ENCODE measurements at places on chromosomes 6 and 20.

- DNase-seq: no peak
These were observed 38.4 kb downstream of the THBS2 start for GRCh38 chr6:169215201-169215681.

GRCh38 chr6:49892280-49892679 is 25.9 kb upstream of the CRISP1 start:
- DNase-seq: no peak

DNA sequence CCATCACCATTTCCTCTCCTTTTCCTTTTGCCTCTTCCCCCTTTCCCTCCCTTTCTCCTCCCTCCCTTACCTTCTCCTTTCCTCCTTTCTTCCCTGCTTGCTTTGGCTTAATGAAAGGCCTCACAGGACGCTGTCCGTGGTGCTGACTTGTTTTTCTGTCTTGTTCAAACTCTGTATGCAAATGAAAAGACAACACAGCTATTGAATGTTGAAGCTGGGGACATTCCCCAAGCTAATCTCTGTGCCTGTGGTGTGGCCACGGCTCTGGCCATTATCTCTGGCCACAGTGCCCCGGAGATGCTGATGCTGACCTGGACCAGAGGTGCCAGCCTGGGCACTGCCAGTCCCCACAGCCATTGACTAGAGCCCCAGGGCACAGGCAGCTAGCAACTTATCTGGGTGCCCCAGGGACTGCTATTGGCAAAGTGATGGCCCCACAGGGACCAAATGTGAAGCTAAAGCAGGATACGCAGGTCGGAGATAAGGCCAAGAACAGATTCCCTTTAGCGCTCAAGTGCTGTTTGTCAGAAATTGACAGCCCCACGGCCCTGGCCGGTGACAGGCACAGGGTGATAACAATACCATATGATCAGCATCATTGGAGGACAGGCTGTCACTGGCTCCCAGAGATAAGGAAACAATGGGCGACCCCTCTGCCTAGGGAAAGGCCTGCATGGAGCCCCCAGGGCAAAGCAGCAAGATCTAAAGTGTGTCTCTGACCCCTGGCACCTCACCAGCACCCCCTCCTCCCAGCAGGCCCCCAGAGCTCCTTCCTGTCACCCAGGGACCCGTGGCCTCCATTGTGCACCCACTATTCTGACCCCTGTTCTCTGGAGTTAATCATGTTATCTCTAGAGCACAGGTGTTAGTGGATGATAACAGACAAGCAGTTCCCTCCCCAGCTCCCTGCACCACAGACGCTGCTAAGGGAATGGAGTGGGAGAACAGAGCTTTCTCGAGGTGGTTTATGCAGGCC is 31.6 kb upstream of the SLC32A1 start:
- no peak for DNase-seq

- no peak for DNase-seq
These were observed 242.5 kb downstream of the LRFN2 start for GRCh38 chr6:40344566-40345167.

DNA sequence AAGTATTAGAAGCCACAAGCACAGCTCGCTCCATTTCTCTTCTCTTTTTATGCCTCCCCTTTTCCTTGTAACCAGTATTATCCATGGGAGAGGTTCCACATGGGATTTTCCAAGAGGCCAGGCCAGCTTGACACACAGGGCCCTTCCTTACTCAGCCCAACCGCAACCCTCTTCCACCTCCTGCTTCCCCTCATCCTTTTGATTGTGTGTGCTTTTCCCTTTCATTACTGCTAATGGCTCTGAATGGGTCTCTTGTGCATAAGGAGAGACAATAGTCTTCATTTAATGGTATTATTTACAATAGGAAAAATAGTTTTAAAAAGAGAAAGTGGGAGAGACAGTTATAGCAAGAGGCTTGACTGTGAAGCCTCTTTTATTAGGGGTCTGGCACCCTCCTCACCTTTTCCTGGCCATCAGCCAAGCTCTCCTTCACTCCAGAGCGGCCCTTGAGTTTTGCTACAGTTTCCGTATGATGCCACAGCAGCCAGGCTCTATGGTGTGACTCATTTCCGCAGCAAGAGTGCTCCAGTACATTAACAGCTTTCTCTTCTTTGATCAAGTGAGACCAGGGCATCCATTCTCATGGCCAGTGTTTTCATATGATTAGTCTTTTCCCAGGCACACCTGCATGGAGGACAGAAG is 579.5 kb downstream of the TFAP2B start:
- DNase-seq: no peak

DNA sequence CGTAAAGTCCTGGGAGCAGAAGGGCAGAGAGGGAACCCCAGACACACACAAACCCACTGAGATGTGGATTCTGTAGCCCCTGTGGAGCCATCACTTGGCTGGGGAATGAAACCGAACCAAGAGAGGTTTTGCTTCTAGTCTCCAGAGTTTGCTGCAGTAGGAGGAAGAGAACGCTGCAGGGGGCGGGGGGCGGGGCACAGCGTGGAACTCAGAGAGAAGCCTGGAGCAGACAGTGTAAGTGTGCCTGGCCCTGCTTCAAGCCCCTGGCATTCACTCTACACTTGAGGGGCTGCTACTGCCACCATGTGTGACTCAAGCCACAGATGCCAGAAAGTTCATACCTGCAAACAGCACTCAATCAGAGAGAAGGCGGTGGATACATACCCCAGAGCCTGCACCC is 18.9 kb downstream of the GABRR1 start:
- no peak for DNase-seq

DNA sequence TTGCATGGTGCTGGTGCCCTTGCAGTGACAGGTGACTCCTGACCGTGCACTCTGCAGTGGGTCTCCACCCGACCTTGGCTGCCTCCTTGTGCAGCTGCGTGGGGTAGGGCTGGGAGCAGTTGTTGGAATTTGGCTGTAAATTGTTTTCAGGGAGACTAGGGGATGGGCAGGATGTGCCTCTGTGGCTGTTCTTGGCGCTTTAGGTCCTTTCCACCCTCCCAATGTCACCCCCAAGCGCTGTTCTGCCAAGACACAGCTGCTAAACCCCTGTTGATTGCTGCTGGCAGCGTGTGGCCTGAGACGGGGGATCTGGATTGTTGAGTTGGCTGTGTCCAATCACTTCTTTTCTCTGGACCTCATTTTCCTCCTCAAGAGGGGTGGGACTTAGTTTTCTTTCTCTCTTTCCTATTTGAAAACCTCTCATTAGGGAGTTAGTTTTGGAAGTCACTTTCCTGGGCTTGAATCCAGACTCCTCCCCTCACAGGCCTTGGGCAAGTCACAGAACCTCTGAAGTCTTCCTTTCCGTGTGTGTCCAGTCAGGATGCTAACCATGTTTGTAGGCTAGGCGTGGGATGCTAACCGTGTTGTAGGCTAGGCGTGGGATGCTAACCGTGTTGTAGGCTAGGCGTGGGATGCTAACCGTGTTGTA is 8.5 kb downstream of the IGF2R start:
- DNase-seq: no peak

DNA sequence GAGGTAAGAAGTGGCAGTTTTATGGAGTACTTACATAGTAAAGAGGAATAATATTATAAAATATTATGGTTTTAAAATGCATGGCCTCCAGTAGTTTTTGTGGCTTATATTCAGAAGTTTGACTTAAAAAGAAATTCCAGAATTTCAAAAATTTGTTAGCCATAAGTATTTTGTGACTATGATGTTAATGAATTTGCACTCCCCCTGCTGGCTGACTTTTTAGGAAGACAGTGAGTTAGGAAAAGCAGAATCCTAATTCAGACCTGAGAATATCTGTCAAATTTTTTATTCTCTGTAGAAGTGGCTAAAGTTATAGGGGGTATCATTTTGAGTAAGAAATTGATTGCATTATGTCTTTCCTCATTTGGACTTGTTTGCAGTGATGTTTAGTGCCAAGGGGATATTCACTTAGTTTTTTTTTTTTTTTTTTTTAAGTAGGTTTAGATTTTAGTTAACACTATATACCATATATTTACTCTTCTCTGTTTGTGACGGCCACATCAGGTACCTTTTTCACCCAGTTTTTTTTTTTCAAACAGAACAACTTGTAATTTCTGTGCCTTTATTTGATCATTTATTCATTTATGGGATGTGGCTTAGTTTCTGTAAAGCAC is 40.8 kb downstream of the ZFAND3 start:
- no peak for DNase-seq

DNA sequence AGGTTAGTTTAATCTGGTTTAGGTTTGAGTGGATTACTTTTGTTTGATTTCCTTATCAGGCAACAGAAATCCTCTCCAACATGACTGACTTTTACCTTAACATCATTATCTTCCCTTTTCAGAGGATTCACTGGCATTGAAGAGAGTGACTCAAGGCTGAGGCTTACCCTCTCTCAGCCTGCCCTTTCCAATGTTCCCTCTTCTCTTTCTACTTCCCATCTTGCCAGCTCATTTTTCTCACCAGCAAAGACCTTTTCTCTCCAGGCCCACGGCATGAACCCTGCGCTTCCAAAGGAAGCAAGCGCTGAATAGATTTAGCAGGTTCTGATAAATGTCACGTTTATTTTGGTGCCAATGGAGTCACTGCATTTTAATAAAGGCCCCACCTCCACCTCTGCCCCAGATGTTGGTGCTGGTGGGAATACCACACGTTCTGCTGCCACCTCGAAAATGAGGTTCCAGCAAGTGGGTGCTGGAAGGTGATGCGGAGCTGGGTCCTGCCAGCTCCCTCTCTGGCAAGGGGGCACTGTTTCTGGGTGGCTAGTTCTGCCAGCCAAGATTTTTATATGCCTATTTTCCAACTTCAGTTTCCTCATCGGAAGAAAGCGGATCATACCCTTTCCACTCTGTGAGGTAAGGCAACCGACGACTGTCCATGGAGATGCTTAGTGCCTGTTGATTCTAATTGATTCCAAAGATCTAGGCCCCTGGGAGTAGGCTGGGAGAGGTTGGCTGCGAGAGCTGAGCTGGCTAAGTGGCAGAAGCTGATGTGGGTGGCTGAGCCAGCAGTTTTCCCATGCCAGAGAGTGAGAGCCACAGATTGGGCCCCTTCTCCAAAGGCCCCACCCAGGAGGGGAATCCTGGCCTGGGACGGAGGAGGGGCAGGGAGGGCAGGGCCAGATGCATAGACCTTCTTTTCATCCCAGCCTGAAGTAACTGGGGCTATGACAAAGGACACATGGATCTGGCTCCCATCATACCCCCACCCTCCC is 87.7 kb upstream of the MAFB start:
- no peak for DNase-seq

GRCh38 chr6:142523515-142524375 is 221.9 kb downstream of the ADGRG6 start:
- no peak for DNase-seq

DNA sequence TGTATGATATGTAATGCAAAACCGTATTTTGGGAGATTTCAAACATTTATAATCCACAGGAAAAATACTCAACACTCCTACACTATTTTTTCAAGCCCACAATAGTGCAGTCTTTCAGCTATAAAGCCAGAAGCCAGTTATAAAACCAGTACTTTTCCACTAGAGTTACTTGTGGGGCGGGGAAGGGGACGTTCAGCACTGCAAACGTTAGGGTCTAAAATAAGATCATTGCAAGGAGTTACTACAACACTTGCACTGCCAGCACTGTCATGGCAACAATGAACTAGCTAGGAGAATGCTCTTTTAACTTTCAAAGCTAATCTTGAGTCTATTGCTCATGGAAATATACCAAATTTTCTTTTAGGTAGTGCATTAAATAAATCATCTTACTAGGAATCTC is 14.7 kb downstream of the SESN1 start:
- DNase-seq: no peak

DNA sequence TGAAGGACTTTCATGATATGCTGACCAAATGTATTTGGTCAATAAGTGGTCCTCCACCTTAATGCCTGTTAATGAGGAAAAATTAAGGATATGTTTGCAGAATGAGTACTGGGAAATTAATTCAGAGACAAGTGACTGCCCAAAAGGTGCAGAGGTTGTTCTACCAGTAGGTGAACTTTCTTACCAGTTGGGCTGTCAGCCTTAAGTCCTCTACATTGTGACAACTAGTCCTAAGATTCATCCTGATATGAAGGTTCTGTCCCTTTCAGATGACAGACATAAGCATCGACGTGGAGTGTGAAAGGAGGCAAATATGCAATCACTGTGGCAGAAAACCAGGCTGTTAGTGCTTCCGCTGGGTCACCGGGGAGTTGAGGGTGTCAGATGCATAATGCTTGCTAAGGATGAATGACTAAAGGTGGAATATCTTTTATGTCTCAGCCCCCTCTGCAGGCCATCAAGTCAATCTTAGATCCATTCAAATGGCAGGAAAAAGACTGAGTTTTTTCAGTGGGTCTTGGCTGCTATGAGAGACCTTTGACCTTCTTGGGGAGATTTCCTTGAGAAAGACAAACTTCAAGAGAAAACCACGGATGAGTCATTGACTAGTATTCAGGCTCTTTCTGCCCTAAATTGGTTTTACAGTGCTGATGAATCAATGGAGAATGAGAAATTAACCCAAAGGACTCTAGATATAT is 226.0 kb downstream of the TPBG start:
- no peak for DNase-seq

DNA sequence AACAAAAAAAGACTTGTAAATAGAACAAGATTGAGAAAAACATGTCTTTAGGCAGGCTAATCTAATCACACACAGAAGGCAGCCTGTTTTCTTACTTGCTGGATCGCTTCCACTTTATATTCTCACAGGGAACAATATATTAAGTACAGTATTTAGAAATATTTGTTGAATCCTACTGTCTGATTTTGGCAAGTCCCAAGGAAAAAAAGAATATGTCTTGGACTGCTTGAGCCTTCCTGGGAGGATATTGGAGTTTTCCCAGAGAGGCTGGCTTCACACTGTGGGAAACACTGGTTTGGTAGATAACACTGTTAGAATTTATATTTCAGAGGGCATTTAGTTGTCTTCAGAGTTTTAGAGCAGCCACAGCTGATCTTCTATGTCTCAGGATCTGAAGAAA is 229.7 kb downstream of the PRL start:
- DNase-seq: no peak

GRCh38 chr20:16206817-16207216 is 366.4 kb downstream of the KIF16B start:
- no peak for DNase-seq

DNA sequence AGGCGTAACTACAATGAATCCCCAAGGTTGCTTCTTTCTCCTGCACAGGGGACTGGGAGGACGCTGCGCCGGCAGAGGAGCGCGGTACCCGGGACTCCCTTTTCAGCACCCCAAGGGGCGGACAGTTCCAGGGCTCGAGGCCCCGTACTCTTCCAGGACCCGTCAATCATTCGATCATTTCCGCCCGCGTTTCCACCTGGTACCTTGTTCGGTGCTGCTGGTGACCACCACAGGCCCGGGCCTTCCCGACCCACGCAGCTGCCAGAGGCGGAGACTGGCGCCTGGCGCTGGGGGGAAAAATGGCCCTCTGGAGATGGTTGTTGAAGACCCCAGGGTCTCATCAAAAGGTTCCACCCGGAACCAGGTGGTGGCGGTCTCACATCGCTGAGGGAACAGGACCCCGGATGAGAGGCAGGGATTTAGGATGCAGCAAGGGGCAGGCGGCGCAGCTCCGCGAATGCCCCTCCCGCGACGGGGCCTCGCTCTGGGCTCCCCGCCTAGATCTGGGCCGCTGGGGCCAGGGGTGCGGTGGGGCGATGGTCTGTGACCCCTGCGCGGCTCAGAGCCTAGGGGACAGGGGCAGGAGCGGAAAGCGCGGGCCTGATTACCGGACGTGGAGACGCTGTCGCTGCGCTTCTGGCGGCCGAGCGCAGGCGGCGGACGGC is 744 bp downstream of the VSX1 start:
- no peak for DNase-seq

- DNase-seq: no peak
These were observed 58.6 kb downstream of the TMEM242 start for GRCh38 chr6:157264701-157265100.

- DNase-seq: no peak
These were observed 431.0 kb downstream of the CDKAL1 start for GRCh38 chr6:20965276-20965675.

- no peak for DNase-seq
These were observed 632 bp downstream of the PRKN start for GRCh38 chr6:162726947-162727321.

- DNase-seq: no peak
These were observed 729.5 kb downstream of the KIF16B start for GRCh38 chr20:15843777-15844176.

Data from GM12891 (cell line).